ENCODE measurements at places on chromosomes 7 and 10.

DNA sequence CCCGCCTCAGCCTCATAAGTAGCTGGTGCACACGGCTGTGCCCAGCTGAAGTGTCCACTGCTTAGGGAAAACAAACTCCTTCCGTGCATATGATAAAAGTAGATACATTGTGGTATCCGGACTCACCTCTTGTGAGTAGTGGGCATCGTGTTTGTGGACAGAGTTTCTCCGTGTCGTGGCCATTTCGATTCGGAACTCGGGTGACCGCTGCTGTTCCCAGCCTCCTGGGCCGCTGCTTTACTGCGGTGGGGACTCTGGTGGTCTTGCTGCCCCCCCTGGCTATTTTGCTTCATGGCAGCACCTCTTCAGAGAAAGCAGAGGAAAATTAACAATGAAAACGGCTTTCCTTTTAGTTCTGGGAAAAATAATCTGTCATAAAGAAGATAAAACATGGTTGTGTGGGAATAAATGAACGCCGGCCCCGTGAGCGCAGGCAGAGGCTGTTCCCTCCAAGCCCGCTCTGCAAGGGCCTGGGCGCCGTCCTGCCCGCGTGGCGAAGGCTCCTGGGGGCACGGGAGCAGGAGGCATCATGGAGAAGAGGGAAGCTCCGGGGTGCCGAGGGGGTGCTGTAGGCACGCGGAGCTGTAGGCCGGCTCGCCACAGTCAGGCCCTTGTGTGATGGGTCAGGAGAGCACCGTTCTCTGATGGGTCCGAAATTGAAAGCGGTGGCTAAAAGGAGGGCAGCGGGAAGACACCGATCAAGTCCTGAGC lies 107.4 kb downstream of the ACTR3B start:
- no peak for DNase-seq

GRCh38 chr10:30383356-30383755 lies 34.3 kb upstream of the MTPAP start:
- no peak for DNase-seq

- no peak for DNase-seq
Observed at GRCh38 chr10:13868528-13869294, 281.9 kb downstream of the PRPF18 start.

- DNase-seq, result no peak
Observed at GRCh38 chr7:96548664-96549063, 161.0 kb downstream of the SEM1 start.

- no peak for DNase-seq
Observed at GRCh38 chr10:104342941-104343411, 4.7 kb upstream of the ITPRIP start.

DNA sequence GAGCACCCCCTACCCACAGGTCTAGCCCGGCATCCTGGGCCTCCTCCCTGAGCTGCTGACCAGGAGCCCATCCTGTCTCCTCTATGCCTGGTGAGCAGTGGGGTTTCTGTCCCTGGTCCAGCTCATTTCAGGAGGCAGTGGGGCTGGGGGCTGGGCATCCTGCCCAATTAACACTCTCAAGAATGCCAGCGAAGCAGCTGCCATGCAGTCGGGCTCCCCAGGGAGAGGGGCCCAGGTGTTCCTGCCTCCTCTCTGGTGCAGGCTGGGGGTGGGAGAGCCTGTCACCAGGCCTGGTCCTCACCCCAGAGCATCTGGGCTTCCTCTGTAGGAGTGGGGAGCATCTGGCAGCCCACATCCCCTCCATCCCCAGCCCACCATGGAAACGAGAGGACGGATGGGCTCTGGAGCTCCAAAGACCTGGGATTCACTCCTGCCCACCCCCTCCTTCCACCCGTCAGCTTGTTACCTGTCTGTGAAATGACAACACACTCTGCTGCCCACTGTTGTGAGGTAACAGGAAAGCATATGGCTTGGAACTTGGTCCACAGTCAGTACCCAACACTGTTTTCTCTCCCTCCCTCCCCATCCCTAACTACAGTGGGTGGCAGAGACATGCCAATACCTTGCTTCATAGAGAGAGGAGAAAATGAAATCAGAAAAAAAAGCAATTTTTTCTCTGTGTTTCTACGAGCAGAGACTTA lies 69.1 kb downstream of the SLIT1 start:
- DNase-seq, result no peak

DNA sequence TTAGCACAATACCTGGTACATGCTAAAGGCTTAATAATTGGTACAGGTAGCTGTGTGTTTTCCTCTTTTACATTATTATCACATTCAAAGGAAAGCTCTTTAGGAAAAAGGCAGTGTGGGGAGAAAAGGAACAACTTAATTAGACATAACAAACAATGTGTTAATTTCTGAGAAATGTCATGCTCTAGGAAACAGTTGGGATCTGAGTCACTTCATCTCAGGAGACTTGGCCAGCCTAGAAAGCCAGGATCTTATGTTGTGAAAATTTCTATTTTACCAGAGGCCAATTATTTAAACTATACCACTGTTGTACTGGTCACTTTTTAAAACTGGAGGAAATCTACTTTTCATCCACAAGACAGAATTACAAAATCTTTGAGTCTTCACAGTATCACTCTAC lies 39.6 kb downstream of the ARMH3 start:
- no peak for DNase-seq
